C1 segment of cervical spinal cord (tissue), 14 donors: ENCODE measurements at places on chromosomes 11 and 22.

DNA sequence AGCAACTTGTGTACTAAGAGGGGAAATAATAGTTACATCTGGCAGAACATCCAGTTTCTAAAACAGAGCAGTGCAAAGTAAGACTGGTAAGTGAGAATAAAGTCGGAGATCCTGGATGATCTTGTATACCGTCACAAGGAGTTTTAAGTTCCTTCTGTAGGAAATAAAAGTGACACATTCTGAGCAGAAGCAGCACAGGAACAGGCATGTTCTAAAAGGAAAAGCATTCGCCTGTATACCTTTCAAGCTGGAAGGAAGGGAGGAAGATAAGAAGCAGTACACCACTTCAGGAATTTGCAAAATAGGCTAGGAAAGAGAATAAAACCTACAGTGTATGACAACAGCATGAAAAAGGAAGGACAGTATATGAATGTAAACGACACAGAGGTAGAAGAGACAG lies 106.2 kb upstream of the TP53AIP1 start:
- no peak for DNase-seq

- DNase-seq, result no peak
Observed at GRCh38 chr11:43268786-43269185, 43.0 kb upstream of the API5 start.

DNA sequence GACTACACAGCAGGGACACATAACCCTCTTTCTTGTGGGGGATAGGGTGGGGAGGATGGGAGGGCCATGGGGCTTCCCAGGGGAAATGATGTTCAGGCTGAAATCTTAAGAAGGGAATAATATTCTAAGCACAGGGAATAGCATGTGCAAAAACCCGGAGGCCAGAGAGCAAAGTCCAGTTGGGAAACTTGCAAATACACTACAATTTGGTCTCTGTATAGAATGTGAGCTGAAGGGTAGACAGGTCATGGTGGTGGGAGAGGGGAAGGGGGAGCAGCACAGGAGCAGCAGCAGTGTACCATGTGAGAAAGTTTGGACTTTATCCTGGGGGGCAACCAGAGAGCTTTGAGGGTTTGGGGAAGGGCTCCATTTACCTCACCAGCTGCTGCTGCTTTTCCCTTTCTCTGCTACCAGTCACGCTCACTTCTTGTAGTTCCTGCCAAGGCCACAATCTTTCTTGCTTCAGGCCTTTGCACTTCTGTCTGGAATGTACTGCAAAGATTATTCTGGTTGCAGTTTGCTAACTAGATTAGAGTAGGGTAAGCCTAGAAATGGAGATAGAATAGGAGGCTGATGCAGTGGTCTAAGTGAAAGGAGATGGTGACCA lies 43.0 kb downstream of the KREMEN1 start:
- no peak for DNase-seq

GRCh38 chr22:49934891-49935557 lies 16.6 kb downstream of the CRELD2 start:
- DNase-seq, result peak; percentile 20

DNA sequence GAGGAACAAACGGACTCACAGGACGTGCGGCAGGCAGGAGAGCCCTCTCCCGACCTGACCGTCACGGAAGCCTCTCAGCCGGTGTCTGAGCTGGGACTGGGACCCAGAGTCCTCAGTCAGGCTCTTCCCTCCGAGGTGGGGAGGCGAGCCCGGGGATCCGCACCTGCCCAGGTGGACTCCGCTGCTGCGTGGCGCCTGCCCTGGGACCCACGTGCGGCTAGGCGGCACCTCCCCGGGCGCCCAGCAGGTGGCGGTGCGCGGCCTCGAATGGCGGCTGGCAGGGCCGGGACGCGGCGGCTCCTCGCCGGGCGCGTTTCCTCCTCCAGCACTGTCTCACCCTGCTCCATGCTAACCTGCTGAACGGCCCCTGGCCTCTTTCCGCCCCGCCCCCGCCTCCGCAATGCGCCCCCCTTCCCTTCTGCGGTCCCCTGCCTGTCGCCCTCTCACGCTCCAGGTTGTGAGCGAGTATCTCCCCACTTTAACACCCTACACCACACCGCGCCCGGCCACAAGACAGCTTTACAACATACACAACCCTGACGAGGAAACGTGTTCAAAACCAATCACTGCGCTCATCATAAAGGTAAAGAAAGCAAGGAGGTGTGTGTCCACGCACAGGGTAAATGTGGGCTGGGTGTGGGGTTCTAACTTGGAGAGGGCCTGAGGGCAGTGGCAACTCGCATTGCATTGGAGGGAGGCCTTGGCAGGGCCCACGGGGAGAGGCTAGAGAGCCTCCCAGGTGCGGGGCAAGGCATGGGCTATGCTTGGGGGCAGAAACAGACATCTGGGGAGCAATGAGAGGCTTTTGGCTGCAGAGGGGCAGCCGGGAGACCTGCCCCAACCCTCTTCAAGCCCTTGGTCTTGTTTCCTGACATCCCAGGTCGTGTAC lies 25.9 kb upstream of the ATXN10 start:
- no peak for DNase-seq

- DNase-seq, result peak; percentile 5
Observed at GRCh38 chr11:113994077-113994954, 19.4 kb downstream of the HTR3A start.

DNA sequence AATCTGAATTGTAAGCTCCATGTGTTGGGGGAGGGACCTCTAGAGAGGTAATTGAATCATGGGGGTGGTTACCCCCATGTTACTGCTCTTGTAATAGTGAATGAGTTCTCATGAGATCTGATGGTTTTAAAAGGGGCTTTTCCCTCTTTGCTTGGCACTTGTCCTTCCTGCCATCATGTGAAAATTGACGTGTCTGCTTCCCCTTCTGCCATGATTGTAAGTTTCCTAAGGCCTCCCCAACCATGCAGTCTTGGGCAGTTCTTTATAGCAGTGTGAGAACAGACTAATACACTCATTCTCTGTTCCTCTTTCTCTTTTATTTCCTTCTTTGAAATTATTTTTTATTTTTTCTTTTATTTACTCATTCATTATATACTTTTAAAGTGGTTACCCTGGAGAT lies 239.4 kb downstream of the CSNK2A3 start:
- DNase-seq, result no peak

- peak; percentile 41 for DNase-seq
Observed at GRCh38 chr11:71580057-71581003, 2.3 kb downstream of the KRTAP5-11 start.
